ENCODE measurements at places on chromosomes 12 and 14.

- no peak for DNase-seq
Measured at GRCh38 chr14:105315941-105316576, 1.5 kb downstream of the PACS2 start.

- no peak for DNase-seq
Measured at GRCh38 chr12:71727958-71728357, 26.7 kb upstream of the RAB21 start.

DNA sequence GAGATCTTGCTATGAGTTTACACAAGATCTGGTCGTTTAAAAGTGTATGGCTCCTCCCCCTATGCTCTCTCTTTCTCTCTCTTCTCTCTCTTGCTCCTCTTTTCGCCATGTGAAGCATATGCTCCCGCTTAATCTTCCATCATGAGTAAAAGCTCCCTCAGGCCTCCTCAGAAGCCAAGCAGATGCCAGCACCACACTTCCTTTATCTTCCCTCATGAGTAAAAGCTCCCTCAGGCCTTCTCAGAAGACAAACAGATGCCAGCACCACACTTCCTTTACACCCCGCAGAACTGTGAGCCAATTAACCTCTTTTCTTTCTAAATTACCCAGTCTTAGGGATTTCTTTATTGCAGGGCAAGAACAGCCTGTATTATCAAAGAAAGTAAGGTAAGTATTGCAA, 152.4 kb downstream of the SEC23A start:
- no peak for DNase-seq

DNA sequence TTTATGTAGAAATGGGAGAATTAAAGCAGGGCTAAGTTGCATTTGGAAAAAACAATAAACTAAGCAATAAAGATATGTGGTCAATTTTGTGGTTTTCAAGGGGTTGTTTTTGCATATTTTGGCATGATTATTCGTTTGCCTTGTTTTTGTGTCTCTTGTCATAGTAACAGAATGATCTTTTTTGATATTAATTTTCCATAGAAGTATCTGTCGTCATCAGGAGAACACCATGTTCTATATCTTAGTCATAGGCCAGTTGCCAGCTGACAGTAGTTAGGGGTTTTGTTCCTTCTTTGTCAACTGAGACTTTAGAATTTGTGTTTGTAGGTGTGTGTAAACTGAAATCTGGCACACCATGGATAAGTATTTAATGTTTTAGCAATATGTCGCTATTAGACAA, 1354.8 kb downstream of the LRFN5 start:
- no peak for DNase-seq

DNA sequence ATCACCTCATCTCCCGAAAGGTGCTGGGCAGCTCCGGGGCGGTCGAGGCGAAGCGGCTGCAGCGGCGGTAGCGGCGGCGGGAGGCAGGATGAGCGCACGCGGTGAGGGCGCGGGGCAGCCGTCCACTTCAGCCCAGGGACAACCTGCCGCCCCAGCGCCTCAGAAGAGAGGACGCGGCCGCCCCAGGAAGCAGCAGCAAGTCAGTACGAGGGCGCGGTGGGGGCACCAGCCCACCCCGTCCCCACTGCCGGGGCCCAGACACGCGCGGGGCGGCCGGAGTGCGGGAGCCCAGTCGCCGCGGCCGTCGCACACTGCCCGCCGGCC, 862 bp downstream of the HMGA2 start:
- DNase-seq: no peak

GRCh38 chr12:68768431-68768939, 22.5 kb downstream of the SLC35E3 start:
- DNase-seq: no peak

- DNase-seq: no peak
Measured at GRCh38 chr14:48857366-48857765, 728.8 kb downstream of the RPS29 start.

DNA sequence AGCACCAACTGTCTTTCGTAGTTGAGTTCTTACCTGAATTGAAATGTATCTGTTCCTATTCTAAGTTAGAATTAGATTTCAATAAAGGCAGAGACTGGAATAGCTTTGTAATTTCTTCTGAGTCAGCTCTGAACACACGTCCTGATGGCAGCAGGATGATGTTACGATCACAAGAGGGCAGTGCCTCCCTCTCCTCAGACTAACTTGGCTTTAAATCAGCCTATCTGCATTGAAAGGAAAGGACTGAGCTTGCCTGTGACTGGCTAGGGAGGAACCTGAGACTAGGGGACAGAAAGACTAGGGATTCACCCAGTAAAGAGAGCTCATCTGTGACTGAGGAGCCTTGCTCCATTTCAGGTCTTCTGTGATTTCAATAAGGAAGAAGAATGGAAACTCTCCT, 323.7 kb upstream of the OR4E1 start:
- peak; percentile 59 for DNase-seq

DNA sequence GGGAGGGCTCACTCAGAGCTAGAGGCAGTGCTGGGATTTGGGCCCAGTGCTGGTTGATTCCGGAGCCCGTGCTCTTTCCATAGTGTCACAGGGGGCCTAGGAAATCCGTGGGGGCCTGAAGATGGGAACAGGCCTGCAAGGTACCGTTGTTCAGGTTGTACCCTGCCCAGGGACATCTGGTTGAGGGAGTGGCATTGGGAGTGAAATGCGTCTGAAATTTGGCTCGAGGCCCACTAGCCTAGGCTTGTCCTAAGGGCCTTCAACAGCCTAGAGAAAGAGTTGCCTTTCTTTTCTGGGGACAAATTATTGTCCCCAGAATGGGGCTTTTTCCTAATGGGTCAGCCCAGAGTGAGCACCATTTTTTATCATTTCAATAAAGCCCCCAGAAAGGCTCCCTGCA, 26.4 kb upstream of the FAM222A start:
- DNase-seq: no peak

- DNase-seq: no peak
Measured at GRCh38 chr12:17588968-17589367, 501.0 kb downstream of the RERGL start.

GRCh38 chr12:131867891-131868675, 26.3 kb upstream of the ULK1 start:
- DNase-seq: no peak

DNA sequence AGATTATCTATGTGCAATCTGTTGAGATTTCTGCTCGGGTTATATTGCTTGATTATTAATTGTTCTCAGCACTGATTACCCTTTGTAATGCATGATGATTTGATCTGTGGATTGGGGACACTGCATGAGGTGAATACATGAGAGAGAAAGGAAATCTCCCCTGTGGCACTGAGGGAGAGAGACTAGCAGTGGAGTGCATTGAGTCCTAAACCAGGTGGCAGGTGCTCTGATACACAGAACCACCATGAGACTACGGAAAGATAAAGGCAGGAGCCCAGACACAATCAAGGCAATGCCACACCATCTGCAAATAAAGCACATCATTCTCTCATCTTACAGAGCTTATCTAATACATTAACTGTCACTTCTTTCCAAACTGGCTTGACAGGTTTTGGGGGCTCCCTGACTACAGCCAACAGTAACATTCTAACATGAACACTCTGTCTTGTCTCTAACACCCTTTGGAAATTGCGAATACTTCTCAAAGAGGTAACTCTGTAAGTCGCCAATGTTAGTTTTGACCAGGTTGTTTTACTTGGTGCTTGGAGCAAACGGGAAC, 37.6 kb upstream of the TSPAN8 start:
- no peak for DNase-seq

DNA sequence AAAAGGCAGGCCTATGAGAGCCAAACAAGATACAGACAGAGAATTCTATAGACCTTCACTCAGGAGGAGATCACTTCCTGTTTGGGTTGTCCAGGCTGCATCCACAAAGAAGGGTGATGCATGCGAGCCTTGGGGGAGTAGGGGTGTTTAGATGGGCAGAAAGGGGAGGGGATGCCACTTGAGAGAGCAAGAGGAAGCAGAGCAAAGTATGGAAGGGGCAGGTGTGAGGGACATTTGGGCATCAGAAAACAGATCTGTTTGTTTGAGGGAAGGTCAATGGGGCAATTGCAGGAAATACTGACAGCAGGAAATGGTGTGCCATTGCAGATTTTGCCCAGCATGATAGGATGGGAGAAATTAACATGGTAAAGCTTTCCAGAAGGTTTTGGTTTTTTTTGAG, 146.4 kb upstream of the FOXN3 start:
- DNase-seq: no peak

- no peak for DNase-seq
Measured at GRCh38 chr12:77521508-77522115, 309.1 kb upstream of the NAV3 start.

DNA sequence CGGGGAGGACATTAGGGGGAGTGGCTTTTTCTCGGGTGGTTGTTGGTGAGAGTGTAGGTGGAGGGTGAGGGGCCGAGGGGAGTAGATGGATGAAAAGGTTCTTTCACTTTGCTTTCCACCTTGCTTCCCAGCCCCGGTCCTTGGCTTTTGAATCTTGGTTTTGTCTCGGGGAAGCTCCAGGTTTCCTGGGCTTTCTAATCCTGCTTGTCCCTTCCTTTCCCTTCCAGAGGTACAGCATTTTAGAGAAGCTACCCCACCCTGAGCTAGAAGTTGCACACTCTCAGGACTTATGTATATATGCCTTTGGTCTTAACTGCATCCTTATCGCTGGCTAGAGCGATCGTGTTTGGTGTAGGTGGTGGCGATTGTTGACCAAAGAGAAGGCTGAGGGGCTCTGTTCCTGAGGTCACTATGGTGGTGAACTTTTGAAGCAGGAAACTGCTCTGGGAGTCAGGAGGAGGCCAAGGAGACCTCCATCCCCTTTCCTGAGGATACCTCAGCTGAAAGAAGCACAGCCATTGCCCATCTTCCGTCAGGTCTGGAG, 862 bp downstream of the PIP4K2C start:
- DNase-seq: no peak

DNA sequence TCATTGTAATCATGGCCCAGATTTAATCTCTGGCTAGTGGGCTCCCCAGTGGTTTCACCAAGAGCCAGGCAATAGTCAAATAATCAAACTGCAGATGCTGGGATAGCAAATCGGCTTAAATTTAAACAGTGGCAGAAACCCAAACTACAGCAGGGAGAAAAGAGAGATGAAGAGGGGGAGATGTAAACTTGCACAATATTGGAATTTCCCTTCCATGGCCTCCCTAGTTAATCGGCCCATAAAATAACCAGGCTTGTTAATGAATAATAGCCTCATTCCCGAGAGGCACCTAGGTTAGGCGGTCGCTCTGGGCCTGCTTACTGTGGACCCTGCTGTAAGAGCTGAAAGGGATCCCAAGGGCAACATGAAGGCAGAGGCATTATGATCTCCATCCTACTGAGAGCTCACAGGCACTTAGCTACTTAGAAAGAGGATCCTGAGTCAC, 116.2 kb downstream of the NUAK1 start:
- no peak for DNase-seq

DNA sequence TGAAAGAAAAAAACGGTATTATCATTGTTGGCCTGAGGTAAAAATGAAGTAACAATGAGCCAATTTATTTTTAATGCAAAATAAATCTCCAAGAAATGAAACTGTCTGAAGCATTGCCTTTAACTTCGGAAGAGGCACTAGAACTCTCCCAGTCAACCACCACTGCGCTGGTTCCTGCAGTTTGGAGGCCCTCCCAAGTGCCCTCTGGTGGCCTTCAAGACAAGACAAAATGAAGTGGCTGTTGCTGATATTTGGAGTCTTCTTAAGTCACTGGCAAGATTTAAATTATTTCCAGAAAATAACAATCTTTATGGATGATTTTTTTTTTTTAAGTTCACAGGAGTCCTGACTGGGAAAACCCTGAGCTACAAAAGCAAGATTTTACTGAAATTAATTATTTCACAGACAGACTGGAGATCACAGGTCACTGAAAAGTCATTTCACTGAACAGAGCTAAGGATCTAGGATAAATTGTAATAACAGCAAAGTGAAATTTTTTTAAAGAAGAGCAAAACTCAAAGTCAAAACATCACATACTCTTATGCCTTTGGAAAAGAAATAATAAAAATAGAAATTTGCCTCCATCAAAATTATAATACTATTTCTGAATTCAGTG, 58.2 kb downstream of the DICER1 start:
- peak; percentile 35 for DNase-seq

DNA sequence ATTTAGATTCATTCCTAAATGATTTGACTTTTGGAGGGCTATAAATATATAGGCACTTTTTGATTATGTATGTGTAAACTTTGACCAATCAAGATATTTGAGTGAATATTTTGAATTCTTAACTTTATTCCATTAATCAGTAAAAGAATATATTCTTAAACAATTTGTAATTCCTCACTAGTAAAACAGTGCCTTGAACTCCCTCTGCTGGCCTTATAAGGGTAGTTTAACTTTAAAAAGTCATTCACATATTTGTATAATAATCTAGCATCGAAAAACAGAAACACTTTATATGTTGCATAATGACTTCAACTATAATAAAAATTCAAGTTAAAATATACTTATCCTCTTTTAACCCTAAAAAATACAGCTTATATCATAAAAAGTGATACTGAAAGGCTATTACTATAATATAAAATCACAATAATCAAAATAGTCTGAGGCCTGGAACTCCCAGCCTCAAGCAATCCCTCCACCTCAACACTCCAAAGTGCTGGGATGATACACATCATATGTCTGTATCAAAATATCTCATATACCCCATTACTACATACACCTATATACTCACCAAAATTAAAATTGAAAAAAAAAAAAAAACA, 31.2 kb downstream of the CCDC59 start:
- DNase-seq: peak; percentile 8

DNA sequence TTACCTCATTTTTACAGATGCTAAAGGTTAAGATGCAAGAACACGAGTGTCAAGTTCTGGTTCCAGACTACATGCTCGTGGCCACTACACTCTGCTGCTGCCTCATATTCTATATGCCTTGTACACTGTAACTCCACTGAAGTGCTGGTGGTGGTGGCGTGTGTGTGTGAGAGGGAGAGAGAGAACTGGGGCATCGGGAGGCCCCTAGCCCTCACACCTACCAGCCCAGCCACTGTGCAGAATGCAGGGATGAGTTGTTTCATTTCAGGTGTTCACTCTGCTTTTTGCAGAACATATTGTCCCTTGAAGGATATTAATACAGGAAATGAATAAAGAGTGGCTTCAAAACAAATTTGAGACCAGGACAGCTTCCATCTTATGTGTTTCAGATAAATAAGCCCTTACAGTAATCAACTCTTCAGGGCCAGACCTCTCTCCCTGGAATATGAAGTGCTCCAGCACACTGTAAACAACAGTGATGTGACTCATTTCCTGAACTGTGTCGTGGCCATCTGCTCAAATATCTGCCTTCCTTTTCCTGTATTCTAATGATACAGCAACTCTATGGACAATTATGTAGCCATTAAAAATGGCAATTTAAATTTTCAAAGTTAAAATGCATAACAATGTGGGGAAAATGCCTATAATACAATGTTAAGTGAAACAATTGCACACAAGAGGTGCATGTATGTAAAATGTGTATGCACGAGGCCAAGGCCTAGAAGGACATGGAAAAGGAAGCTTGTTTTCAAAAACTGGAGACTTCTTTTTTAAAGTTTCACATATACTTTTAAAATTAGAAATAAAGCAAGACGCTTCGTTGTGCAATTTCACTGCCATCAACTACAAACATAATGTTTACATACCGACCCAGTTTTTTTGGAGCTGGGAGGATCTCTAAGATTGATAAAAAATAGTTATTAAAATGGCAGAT, 215.4 kb downstream of the PELI2 start:
- DNase-seq: no peak
